SHP77 treated with DMSO at 0.1 percent for 48 hours (cell line): ENCODE measurements at places on chromosomes 5 and 9.

DNA sequence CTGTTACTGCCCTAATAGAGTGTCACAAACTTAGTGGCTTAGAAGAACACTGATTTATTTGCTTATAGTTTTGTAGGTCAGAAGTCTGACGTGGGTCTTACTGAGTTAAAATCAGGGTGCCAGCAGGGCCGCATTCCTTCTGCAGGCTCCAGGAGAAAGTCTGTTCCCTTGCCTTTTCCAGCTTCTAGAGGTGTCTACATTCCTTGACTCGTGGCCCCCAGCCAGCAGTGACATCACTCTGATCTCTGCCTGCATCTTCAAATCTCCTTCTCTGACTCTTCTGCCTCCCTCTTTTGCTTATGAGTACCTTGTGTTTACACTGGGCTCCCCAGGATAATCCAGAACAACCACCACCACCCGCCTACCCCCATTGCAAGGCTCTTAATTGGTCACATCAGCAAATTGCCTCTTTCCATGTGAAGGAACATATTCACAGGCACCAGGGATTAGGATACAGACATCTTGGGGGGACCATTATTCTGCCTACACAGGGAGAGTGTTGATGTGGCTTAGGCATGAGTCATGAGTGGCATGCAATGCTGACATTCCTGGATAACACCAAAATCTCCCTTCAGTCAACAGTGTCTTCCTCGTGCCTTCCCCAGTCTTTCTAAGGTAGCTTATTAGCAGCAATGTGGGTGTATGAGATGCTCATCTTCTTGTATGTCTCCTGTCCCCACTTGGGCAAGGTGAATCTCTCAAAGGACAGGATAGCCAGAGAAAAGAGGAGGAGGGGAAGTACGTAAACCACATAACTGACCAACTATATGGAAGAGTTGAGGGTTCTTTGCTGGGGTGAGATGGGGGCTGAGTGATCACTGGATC lies 24.4 kb downstream of the CYFIP2 start:
- DNase-seq = no peak

GRCh38 chr5:18305288-18305924 lies 671.1 kb downstream of the TAF11L14 start:
- peak; percentile 32 for DNase-seq

DNA sequence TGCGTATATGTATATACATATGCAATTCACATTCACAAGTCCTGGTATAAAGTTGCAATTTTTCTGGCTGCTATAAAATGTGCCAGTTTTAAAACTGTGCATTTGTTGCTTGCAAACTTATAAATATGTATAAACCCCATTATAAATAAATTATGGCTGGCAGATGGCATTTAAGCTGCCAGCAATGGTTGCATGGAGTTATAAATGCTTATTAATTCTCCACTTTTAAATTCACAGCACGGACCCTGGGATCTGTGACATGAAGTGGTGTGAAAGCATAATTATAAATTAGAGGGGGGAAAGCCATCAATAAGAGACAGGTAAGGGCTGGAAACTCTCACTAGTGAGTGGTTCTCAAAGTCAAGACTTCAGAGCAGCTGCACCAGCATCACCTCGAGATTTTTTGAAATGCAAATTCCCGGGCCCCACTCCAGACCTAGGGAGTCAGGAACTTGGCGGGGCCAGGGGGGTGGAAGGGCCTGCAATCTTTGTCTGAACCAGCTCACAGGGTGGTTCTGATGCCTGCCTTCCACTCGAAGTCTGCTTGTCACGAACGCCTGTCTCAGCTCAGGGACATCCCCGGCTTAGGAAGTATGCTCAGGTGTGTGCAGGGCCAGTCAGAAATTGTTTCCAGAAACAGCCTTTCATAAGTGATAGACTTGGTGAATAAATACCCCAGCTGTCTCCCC lies 16.9 kb downstream of the S1PR3 start:
- DNase-seq = no peak

- no peak for DNase-seq
Measured at GRCh38 chr5:151706906-151707305, 20.2 kb upstream of the SPARC start.

DNA sequence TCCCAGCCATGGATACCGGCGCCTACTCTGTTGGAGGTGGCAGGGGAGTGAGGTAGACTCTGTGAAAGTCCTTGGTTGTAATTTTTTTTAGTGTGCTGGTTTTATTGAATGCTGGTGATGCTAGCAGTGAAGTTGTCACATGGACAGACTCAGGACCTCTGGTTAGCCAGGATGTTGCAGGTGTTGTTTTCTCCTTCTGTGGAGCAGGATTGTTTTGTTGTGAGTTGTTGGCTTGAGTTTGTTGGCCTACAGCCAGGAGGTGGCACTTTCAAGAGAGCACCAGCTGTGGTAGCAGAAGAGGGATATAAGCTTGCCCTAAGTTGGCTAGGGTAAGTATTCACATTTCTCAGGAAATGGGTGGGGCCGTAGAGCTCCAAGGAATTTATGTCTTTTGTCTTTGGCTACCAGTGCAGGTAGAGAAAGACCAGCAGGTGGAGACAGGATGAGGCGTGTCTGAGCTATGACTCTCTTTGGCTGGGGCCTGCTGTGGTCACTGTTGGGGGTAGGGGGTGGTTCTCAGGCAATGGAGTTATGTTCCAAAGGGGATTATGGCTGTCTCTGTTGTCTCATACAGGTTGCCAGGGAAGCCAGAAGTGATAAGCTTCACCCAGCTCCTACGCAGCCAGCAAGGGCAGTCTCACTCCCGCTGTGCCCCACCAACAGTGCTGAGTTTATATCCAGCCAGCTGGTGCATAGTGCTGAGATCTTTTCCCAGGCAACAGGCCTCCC lies 248.7 kb downstream of the TAF11L14 start:
- DNase-seq = no peak

- DNase-seq = no peak
Measured at GRCh38 chr9:97578846-97579245, 54.3 kb downstream of the TSTD2 start.

DNA sequence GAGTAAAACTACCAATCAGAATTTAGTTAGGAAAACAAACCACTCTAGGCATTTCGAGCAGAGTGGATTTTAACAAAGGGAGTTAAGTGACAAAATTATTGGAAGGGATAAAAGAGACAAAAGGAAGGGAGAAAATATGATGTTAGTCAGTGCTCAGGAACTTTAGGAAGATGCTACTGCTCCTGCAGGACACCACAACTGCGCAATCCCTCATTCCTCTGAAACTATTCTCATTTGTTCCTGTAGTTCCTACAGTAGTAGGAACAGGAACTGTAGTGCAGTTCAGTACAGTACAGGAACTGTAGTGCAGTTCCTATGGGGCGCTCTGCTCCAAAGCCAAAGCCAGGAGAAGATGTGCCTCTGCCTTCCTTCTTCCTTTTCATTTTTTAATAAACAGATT lies 29.9 kb upstream of the MEGF10 start:
- no peak for DNase-seq
